Mesothelial cell of epicardium (in vitro differentiated cells): ENCODE measurements at places on chromosomes 2 and 18.

GRCh38 chr2:16321256-16321655 is 344.4 kb downstream of the CYRIA start:
- no peak for DNase-seq

DNA sequence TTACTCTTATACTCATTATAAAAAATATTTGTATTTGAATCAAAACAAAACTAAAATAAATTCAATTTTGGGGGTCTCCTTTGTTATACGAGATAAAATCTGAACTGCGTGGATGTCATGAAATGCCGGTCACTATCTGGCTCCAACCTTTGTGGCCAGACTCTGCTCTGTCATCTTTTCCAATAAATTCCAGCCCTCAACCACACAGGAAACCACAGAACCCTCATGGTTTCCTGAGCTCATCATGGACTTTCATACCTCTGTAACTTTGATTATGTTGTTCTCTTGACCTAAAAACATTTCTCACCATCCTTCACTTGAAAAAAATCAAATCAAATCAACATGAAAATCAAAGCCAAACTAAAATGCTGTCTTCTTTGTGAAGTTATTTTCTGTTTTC is 724.7 kb downstream of the METTL4 start:
- no peak for DNase-seq

- DNase-seq: no peak
Measured at GRCh38 chr2:191845248-191845715, 1.6 kb downstream of the CAVIN2 start.

DNA sequence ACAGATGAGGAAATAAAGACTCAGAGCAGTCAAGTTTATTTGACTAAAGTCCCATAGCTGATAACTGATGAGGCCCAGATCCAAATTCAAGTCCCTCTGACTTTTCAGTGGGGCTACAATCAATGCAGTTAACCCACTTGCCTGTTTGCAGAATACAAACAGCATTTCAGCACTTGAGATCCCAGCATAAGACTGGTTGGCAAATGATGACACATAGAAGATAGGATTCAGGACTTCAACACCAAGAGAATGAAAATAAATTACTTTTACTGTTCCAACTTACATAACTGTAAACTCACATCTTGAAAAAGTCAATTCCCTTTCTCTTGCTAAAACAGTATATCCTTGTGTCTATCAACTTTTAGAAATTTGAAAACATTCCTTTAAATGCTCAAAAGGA is 61.2 kb downstream of the CCDC93 start:
- no peak for DNase-seq

DNA sequence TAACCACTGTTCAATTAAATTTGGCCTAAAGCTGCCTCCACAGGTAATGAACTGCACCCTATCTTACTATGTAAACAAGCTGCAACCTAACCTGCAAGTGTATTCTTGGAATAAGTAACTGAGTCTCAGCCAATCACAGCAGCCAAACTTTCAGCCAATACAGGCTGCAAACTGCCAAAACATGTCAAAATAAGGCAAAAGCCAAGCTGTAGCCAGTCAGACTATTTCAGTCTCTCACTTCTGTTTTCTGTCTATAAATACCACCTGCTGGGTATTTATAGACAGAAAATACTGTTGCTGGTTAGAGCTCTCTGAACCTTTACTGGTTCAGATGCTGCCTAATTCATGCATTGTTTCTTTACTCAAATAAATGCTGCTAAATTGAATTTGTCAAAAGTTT is 14.3 kb downstream of the C2orf76 start:
- DNase-seq: no peak

DNA sequence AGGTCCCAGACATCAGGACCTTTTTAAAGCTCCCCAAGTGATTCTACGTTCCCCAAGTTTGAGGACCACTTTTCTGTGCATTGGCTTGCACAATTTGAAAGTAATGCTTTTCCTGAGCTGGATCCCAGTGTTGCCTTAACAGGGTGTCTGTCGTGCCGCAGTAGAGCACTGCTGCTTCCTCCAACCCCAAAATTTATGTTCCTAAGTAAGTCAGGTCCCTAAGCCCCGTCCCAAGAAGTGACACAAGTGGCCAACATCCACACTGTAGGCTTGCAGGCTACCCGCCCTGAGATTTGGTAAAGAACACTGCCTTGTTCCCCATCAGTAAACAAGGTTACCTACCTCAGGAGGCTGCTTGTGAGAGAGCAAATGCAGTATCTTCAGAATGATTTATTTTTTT is 2.0 kb downstream of the SFT2D3 start:
- DNase-seq: no peak

DNA sequence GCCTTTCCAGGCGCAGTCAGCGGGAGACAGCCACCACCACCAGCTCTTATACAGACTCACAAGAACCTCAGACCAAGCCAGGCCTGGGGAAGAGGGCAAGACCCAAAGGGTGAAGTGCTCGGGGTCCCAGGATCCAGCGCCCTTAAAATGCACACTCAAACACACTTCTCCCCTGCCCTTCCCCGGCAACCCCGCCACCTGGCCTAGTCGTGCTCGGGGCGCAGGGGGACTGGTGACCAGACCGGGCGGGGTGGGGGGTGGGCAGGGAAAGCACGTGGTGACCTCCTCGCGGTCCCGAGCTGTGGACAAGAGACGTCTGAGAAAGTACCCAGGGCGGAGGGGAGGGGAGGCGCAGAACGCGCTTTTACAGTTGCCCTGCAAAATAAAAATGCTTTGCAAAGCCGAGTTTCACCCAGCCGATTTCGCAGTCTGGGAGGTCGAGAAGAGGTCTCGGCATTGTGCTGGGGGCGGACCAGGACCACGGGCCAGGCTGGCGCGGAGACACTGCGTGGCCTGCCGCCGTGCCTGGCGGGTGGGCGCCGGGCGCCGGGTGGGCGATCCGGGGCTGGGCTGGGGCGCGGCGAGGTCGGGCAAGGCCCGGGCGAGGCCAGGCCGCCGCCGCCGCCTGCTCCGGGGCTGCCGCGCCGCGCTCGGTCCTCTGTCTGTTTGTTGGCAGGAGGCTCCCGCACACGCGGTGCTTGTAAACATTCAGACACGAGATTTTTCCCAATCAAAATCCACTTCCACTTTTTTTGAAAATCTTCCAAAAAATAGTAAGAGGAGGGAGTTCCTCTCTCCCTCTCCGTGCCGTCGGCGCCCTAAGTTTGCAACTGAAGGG is 2.0 kb downstream of the BCL11A start:
- DNase-seq: no peak

DNA sequence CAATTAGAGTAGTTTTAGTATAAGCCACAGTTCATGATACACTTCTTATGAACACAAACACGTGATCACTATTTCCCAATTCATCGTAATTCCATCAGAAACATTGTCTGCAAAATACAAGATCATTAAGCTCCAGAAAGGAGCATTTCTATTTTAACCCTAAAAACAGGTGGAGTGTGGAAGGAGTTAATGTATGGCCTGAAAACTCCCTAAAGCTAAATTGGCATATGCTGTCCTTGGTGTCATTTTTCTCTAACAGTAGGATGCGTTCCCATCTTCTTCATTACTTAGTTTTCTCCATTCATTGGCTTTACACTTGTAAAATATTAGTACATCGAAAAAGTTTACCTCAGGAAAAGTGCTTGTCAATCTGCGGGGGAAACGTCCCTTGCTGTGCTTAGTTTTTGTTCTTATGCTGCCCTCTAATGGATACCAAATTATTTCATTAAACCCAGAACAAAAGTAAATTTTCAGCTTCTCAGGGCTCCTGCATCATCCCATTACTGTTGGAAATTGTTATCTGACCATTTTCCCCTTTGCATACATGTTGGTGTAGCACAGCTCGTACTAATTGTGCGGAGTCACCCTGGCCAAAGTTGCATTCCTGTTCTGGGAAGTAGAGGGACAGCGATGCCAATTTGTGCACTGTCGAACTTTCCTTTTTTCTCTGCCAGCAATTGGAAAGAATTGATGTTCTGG is 153.4 kb downstream of the GPD2 start:
- no peak for DNase-seq

DNA sequence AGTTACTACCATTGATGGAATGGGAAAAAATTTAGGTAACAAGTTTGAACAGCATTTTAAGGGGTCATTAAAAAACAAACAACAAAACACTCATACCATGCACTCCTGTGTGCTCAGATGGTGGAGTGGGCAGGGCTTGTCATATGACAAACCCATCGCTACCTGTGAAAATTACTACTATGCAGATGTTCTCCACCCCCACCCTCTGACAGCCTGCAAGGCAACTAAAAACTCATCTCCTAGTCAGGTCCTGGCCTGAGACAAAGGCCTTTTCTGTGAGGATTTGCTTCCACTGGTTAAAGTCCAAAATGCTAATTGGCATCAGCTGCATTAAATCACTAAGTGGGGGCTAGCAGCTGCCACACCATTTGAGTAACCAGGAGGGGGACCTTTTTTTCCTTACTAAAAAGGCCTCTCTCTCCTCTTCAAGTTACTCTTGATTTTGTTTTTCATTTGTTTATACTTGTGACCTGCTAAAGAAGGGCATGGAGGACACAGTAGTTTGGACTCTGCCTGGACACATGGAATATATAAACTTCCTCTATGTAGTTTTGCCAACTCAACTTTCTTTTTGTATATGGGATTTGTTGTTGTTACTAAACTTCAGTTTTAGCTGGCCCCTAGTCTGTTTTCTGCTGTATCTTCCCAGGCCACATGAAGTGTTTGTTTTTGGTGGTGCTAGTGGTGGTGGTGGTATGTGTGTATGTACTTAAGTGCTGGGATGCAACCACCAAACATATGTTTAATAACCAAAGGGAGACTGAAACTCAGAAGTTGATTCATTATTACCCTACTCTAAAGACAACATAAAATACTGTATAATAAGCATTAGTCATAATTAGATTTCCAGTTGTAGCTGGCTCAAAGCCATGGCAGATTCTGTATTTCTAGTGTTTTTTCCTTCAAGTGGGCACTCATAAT is 121.3 kb downstream of the MAP4K4 start:
- no peak for DNase-seq

GRCh38 chr2:233334915-233335314 is 19.4 kb upstream of the DGKD start:
- DNase-seq: no peak

GRCh38 chr2:238465487-238466242 is 38.9 kb downstream of the ASB1 start:
- DNase-seq: peak; percentile 33

DNA sequence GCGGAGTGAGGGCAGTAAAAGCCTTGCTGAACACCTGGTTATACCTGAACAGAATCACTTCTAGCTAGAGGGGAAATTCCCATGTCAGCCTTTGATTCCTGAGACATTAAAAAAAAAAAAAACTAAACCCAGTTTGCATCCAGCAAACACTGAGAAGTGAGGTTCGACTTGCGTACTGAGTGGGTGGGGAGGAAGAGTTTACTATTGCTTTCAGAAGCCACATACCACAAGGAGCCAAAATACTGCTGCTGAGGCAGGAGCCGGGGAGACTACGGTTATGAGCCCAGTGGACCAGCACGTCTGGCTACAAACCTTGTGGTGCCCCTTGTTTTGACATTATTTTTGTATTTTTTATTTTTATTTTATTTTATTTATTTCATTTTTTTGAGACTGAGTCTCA is 2.7 kb downstream of the COLEC11 start:
- no peak for DNase-seq

DNA sequence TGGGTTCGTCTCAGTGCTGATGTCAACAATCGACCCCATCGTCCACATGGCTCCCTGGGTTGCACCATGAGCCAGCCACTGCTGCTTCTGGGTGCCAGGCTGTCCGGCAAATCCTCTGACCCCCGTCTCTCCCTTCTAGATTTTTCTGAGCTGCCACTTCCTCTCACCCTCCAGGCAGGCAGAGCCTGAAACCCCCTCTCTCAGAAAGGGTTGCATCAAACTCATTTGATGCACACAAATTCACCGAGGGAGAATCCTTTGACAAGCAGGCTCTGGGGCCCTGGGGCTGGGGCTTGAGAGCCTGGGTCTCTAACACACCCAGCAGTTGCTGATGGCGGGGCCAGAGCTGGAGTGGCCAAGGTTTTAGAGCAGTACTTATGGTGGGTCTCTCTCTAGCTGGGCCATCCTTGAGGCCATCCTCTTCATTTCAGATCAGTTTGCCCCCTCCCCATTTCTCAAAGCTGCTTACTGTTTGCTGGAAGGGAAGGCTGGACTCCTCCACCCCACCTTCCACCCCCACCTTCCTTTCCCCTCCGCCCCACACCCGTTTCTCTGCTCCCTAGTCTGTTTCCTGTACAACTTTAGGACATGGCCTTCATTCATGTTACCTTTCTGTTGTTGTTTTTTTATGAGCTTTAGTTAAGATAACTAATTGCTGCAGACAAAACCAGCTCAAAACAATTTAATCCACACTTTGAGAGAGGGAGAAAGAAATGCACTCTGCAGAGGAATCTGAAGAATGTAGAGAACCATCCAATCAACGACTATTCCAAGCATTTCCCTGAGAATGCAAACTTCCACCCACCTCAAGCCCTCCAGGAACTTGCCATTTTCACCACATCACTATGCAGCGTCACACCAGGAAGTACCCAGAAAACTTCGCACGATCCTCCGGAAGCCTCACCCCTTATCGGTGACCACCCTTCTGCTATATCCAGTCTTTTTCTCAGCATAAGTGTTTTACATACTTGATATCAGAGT is 69.5 kb downstream of the ARL4C start:
- no peak for DNase-seq

DNA sequence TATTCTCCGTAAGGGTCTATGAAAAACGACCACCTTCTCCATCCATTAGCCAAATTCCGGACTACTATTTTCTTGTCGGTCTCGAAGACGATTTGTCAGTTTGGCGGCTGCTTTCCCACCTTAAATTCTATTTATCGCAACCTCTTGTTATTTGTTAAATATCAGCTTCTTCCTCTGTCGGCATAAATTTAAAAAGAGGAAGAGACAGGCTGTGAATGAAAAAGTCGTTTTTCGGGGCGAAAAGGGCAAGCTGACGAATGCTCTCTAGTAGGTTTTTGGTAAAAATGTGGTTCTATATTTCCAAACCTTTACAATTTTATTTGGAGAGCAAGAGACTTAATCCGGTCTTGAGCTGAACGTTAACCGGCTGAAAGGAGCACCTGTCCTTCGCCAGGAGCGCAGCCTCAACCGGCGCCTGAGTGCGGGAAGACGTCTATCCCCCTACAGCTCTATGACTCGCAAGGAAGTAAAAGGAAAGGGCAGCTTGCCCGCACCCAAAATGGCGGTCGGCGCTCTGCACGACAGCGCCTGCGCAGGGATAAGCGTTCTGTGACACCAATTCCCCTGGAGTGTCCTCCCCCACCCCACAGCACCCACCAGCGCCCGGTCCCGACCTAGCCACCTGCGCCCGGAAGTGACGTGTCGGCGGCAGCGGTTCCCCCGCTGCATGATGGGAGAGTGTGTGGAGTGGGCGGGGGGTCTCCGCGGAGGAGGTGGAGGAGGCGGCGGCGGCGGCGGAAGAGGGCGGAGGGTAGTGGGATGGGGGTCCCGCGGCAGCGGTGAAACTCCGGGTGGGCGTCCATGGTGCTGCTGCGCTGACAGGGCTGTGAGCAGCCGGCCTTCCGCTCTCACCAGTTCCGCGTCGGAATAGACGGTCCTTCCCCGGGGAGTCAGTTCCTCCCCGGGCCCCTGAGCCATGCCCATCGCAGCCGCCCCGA is at the start of gene AFTPH:
AFTPH (plus strand) TSS at position 663 of the 938 bp plus-strand sequence. CDS start 27,147 bp downstream, outside the sequence.
- peak; percentile 98 for DNase-seq

- no peak for DNase-seq
Measured at GRCh38 chr18:23541349-23542093, 38.2 kb downstream of the RMC1 start.
